Activated CD4-positive, alpha-beta T cell treated with anti-CD3 and anti-CD28 coated beads, Interleukin-2, amount 10 ng/mL, durations not matched to agents 24 days and 14 days (primary cell): ENCODE measurements at places on chromosomes 16 and 17.

DNA sequence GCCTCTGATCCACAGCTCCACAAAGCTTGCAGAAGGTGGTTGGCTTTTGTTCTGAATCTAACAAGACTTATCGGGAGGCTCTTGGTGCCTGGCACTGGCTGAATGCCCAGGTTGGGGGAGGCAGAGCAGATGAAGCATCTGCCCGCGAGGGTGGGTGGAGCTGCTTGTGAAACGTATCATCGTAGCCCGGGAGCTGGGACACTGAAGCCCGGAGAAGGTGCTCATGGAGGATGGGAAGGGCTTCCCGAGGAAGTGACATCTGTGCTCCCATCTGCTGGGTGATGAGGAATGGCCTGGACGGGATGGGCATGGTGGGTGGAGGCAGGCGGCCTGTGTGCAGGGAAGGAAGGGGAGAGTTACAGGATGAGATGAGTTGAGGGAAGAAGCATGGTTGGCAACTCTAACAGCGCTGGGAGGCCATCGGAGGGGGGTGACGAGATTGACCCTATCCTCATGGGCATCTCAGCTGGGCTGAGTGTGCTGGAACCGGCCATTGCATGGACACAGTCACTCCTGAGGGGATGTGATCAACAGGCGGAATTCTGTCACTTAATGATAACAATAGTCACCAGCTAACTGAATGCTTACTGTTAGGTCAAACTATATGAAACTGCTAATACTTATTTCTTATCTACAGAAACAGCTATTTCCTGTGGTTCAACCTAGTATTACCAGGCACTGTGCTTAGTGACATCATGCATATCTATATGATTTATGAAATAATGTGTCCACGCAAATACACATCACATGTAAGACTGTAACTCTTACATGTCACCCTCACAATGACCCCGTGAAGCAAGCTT lies 102.7 kb downstream of the ABCC6 start:
- no peak for DNase-seq

DNA sequence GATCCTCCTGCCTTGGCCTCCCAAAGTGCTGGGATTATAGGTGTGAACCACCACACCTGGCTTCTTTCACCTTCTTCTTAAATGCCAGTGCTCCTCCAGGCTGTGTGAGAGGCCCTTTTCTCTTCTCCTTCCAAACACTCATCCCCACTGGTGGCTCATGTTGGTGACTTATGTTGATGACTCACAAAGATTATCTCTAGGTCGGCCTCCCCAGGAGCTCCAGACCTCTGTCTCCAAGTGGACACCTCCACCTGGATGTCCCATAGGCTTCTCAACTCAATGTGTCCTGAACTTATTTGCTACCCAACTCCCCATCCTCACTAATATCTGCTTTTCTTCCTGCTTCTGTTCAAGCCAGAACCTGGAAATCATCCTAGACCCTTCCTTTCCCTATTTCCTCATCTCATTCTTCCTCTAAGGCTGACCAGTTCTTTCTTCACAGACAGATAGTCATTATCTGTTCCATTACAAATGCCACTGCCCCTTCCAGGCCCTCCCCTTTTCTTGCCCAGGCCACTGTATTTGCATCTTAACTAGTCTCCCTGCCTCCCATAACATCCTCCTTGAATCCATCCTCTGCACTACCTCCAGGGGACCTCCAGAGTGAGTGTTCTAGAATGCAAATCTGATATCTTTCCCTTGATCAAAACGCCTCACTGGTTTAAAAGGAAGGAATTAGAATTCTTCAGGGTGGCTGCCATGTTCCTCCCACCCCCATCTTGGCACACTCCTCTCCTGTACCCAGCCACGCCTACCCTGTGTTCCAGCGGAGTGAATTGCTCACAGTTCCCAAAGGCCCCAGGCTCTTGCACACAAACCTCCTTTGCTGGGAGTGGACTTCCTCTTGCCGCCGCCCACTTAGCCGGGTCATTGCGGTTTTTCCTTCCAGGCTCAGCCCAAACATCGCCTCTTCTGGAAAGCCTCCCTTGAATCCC lies 34.8 kb upstream of the FBXO47 start:
- DNase-seq, result no peak

DNA sequence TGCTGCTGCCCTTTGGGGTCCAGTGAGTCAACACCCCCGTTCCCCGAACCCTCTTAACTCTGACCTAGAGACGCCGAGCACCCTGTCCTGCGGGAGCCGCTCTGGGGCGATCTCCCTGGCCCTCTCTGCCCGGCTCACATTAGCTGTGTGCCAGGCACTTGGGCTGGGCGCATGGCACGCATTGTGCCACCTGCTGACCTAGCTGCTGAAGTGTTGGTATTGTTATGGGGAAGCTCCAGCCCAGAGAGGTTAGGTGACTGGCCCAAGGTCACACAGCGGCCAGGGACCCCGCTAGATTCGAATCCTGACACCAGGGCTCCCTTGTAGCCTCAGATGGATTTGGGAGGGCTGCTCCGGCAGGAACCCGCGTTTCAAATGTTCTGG lies 1.1 kb downstream of the HSD17B1 start:
- no peak for DNase-seq

- DNase-seq, result no peak
These were observed 7.3 kb upstream of the RCVRN start for GRCh38 chr17:9912121-9913099.

DNA sequence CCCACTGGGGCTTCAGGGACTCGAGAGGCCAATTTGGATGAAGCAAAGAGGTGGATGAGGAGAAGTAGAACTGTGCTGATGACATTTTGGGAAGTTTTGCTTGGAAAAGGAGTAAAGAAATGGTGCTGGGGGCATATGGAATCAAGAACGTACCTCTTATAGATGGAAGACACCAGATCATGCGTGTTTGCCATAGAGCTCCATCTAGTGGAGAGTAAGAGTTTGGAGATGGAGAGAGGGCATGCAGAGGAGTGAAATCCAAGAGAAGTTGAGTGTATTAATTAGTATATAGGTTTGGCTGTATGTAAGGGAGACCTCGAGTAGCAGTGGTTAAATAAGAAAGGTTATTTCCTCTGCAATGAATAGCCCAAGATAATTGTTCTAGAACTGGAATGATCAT lies 56.0 kb downstream of the SHISA6 start:
- DNase-seq, result no peak

- DNase-seq, result no peak
These were observed 10.9 kb upstream of the COL1A1 start for GRCh38 chr17:50212121-50212843.

DNA sequence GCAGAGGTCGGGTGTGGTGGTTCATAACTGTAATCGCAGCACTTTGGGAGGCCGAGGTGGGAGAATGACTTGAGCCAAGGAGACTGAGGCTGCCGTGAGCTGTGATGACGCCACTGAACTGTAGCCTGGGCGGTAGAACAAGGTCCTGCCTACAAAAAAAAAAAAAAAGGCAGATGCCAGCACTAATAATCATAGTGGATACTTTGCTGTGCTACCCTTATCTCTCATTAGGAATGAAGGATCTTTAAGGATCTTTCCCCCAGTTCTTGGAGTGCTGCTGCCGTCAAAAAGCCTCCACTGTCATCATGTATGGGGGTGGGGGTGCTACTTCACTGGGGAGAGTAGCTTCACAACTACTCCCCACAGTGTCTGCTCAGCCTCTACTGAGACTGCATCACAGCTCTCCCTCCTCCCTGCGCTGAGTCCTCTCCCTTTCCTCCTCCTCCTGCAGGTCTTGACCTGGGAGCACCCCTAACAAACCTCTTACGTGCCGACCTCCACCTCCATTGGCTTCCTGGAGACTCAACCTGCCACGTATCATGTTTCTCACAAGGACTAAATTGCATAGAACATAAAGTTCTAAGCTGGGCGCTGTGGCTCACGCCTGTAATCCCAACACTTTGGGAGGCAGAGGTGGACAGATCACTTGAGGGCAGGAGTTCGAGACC lies 24.4 kb upstream of the ST6GALNAC1 start:
- DNase-seq, result no peak

DNA sequence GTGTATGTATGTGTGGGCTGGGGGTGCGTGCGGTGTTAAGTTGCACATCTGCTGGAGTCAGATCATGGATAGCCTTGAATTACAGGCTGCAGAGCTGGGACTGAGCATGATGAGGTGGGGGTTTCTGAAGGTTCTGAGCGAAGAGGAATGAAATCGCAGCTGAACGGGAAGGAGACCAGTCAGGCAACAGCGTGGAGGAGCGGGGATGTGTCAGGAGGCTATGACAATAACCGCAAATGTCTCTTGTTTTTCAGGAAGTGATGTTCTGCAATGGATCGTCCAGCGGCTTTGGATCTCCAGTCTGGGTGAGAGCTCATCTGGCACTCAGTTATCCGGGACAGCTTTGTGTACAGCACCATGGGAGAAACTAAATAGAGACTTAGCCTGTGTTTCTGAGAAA lies 20.9 kb downstream of the RGS9 start:
- DNase-seq, result no peak

DNA sequence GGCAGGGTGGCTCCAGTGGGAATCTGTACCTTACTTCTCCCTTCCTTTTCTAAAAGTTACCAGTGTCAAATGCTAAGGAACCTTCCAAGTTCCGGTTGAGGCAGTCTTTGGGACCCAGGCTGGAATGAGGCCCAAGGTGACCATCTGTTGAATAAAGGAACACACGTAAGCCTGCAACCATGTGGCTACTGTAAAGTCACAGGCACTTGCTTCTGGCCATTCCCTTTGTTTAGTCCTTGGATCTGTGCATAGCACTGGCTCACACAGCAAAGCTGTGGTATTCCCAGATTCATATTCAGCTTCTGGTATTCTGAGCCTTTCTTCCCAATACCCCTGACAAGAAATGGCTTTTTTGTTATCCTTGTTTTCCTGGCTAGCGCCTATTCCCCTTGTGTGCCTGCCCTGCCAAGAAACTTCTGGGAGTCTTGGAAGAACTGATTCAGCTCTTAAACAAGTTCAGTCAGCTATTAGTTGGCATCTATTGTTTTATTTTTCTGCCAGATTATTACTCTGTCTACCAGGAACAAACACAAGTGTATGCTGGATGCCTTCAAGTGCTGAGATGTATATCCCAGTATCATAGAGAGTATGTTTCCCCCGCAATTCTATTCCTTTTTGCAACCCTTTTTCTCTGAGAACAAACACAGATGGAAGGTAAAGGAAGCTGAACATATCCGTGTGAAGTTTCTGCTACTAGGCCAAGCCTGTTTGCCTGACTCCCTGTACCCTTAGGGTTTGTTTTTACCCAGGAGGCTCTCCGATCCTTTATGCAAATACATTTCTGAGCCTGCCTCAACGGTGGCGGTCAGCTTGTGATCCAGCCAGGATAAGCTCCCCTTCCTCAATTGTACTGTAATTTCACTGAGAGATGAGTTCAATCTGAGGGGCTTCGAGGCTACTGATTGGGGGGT lies 13.2 kb downstream of the TMEM238L start:
- DNase-seq, result no peak

- DNase-seq, result no peak
These were observed 12.8 kb upstream of the GFAP start for GRCh38 chr17:44928136-44928535.

DNA sequence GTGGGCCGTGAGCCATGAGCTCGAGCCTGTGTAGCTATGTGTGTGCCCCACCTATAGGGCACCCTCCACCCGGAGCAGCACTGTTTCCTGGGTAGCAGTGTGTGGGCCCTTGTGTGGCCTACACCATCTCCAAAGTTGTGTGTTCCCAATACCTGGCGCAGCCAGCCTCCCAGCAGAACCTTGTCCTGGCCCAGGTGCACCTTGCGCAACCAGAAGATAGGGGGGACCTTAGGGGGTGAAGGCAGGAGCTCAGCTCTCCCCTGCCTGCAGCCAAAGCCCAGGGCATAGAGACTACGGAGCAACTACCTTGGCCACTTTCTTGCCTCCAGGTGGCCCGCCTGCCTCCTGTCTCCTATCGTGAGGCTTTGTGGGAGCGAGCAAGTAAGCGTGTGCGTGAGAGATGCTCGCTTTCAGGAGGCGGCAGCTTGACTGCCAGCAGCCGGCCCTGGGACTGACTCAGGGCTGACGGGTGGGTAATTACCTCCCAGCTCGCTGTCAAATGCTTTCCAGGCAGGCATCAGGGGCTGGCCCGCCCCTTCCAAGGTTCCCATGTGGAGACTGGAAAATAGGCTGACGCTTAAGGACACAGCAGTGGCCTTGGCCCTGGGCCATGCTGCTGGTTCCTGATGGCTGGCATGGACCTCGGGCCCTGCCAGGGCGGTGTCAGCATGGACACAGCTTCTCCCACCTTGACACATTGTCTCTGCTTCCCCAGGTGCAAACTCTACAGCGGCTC lies 19.0 kb downstream of the TRAF7 start:
- no peak for DNase-seq

DNA sequence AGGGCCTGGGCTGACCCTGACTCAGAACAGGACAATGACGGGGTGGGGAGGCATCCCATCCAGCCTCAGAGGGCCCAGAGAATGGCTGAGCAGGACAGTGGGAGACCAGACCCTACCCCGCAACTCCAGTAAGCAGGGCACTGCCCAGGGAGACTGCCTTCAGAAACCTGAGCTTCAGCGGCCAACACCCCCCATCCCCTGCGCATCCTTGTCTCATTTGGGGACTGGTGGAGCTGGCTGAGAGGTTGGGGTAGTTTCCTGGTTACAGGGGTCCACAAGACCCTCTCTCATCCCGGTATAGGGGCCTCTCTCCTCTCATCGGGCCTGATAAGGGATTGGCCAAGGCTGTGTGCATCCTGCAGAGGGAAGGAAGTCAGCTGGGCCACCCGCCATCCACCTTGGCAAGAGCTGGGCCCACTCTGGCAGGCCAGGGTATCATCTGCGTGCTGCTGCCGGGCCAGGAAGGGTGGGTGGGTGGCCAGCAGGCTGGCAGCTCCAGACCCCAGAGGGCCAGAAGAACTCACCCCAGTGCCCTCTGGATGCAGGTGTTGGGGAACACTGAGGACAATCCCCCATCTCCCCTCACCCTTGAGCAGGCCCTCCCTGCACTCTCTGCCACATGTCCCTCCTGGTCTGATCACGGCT lies 229.1 kb downstream of the KATNIP start:
- no peak for DNase-seq

GRCh38 chr17:16909472-16910246 lies 62.3 kb downstream of the TNFRSF13B start:
- DNase-seq, result no peak

GRCh38 chr16:9318764-9319163 lies 227.3 kb downstream of the HAPSTR1 start:
- no peak for DNase-seq

DNA sequence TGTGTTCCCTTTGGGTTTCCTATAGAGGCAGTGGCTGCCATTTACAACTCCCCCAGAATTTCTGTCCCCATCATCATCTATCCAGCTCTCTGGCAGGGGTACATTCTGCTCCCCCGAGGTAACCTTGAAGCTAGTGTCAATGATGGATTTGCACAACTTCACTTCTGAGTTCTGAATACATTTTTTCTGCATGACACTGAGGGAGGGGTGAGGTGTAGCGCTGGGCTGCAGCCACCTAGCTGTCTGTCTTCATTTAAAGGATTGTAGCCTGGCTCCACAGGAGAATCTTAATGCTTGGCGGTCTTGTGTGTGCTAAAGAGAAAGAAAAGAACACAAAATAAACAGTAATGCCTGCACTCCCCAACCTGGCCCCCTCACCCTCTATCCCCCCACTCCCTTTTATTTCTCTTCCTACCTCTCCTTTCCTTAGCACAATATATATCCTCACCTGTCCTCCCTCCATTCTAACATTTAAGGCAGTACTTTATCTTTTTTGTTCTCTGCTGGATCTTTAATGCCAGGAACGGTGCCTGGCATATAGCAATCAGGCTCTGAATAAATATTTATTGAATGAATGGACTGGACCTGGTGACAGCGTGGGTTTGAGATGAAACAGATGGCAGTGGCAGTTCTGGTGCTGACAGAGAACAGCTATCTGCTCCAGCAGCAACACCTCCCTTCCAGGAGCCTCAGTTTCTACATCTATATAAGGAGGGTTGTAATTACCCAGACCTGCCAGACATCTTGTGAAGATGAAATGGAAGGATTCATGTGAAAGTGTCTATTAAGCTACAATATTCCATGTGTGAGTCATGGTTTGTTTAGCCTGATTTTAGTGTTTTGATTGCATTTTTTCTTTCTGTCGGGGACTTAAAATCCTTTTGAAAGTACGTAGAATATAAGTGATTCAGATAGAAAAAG lies 163.5 kb upstream of the CDH11 start:
- DNase-seq, result no peak
